ENCODE measurements at places on chromosomes 4 and X.

DNA sequence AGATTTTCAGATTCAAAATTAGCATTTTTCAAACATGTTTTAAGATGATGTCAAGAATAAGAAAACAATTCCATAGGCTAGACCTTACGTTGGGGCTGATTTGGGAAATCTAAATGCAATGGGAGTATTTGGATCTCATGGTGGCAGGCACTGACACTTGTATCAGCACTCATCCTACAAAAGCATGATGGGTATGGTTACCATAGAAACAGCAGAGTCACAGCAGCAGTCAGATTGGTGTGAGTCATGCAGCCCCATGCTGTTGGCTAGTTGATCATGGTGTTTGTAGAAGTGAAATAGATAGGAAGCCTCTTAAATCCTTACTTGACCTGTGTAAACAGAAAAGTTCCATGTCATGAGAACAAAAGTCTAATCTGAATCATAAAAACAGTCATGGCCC is 1637.3 kb upstream of the PABPC4L start:
- DNase-seq: no peak

DNA sequence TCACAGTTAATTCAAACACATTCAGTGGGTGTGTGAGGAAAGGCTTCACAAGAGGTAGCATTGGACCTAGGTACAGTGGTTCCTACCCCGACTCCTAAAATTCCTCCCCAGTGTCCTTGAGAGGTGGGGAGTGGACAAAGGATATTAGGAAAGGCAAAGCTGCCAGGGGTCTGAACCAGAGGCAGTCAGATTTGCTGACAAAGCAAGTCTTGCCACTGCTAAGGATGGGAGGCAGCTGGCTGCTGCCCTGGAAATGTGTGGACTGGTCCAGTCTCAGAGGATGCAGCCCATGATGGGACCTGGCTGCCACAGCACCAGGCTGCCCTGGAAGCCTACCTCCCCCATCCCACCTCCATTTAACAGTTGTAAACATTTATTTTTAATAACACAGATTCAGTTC is 4.1 kb upstream of the PHF8 start:
- DNase-seq: no peak

DNA sequence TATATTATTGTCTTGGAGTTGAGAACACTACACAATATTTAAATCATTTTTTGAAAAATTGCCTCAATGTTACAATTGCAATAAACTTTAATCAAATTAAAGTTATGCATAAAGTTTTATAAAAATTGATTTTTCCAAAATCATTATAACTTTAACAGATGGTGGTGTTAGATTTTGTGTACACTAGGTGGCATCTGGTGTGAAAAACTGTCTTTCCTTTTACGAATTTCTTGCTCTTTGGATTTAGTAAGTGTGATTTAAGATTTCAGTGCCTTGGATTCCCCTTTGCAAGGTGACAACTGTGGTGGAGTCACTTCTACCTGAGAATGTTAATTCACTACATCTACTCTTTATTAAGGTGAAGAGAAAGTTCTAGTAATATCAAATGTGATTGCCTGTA is 91.6 kb downstream of the AREG start:
- DNase-seq: no peak

GRCh38 chrX:1614927-1615326 is at the start of gene ASMT:
Gene ASMT (plus strand): TSS chrX:1615059. CDS start chrX:1615200, 141 bp downstream.
- DNase-seq: no peak

DNA sequence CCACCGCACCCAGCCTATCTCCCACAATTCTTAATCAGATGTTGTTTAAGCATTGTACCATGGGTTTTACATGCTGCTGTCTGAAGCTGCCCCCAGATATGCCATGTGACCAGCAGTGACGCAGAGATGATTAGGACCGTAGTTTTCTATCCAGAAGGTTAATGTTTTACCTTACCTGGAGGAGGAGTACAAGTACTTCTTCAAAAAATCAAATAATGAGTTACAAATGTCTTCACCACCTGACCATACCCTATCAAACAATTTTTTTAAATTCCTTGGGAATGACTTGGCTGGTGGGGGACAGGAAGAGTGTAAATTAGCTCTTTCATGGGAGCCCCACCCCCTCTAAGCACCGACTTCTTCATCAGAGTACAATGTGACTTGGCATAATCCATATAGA is 16.2 kb upstream of the SGMS2 start:
- DNase-seq: no peak

DNA sequence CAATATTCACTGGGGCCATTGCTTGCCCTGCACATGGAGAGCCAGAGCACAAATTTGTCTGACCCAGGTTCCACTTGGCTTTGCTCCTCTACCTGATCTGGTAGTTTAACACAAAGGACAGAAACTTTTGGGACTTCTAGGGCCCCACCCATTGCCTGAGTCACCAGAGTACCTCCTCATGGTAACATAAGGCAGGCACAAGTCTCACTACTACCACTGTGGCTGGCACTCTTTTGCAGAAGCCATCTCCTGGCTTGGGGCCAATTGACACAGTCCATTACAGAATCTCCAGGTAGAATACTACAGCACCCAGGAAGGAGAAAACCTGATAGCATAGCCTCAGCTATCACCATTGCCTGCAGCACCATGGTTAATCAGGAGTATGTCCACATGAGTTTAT is 52.6 kb upstream of the NAP1L2 start:
- no peak for DNase-seq

DNA sequence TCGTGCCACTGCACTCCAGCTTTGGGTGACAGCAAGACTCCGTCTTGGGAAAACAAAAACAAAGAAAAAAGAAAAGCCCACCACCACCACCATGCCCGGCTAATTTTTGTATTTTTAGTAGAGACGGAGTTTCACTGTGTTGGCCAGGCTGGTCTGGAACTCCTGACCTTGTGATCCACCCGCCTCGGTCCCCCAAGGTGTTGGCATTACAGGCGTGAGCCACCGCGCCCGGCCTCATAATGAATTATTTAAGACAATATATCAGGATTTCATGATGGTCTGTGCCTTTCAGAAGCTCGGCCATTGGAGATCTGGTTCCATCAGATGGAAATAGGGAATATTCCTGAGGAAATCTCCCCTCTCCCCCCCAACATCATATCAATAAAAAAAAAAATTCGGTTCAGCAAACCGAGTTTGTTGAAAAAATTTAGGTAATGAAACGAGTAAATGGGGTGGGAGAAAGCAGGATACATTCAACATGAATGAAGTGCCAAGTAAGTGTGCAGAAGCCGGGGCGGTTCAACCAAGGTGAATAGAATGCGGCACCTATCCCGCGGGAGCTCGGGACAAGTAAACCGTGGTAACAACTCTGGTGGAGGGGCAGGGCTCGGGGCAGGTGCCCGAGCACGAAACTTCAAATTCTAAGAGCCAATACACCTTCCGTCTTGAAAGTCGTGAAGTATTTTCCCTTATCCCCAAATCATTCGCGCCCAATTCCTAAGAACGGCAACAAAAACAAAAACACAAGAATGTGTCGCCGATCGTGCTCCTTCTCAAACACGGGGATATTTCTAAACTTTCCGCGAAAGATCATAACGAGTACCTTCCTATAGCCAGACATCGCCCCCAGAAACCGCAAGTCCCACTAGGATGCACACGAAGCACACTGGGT is 773 bp upstream of the TXLNG start:
- no peak for DNase-seq

GRCh38 chr4:23884261-23884660 is 5.6 kb downstream of the PPARGC1A start:
- DNase-seq: no peak

GRCh38 chr4:71006203-71006907 is 12.9 kb downstream of the DCK start:
- no peak for DNase-seq

DNA sequence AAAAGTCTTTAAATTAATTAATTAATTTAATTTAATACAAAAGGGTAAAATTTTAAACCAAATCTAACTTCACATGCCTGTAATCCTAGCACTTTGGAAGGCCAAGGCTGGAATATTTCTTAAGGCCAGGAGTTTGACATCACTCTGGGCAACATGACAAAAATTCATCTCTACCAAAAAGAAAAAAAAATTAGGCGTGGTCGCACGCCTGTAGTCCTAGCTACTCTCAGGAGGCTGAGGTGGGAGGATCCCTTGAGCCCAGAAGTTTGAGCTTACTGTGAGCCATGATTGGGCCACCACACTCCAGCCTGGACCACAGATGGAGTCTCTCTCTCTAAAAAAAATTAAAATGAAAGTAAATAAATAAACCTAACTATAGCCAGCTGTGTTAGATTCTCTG is 39.2 kb upstream of the ANTXR2 start:
- no peak for DNase-seq

- DNase-seq: no peak
Observed at GRCh38 chrX:110086916-110087484, 84.1 kb downstream of the TMEM164 start.

GRCh38 chr4:151418385-151418784 is 9.4 kb downstream of the FHIP1A start:
- DNase-seq: no peak

DNA sequence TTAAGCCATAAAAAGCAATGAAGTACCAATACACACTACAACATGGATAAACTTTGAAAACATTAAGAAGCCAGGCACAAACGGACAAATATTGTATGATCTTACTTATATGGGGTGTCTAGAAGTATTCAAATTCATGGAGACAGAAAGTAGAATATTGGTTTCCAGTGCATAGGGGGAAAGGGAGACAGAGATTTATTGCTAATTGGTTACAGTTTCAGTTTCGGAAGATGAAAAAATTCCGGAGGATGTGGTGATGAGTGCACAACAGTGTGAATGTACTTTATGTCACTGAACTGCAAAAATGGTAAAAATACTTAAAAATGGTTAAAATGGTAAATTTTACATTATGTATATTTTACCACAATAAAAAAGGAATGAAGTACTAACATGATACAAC is 5.1 kb upstream of the PRDX4 start:
- DNase-seq: no peak

- DNase-seq: no peak
Observed at GRCh38 chr4:174553828-174554227, 31.5 kb upstream of the HPGD start.

GRCh38 chr4:144649646-144650045 is 3.7 kb downstream of the HHIP start:
- DNase-seq: no peak

DNA sequence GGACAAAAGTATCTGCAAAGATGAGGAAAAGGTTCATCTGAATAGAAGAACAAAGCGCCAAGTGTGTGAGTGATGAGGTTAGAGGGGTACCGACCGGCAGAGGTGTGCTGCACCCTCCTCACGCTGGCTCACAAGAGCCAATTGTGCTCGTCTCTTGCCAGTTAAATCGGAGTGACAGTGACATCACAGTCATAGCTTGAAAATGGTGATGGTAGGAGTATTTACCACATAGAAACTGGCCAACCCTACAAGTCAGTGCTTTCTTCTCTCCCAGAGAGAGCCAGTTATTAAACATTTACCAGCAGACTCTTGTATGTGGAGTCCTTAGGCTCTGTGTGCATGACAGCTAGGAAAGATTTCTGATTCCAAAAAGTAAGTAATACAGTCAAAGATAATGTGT is 32.4 kb downstream of the CLDN22 start:
- no peak for DNase-seq

GRCh38 chr4:20512033-20512792 is 188.0 kb upstream of the PACRGL start:
- DNase-seq: no peak

- no peak for DNase-seq
Observed at GRCh38 chr4:137390707-137391106, 141.6 kb downstream of the PCDH18 start.

DNA sequence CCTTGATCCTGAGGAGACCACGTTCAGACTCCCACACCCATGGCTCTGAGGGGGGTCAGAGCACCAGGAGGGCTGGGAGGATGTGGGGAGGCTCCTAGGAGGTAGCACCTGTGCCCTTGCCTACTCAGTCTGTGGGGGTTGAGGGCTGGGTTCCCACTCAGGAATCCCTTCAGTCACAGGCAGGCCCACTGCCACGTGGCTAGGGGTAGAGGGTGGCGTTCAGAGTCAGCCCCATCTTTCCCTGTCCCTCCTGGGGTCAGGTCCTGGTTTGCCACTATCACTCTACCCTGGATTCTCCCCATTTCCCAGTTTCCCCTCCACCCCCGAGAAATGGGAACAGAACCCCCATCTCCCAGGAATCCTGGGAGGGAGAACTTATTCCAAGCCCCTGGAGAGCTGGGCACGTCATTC is 111.3 kb downstream of the PSAPL1 start:
- no peak for DNase-seq

- DNase-seq: peak; percentile 24
Observed at GRCh38 chrX:45851434-45851991, 650.8 kb upstream of the DIPK2B start.

DNA sequence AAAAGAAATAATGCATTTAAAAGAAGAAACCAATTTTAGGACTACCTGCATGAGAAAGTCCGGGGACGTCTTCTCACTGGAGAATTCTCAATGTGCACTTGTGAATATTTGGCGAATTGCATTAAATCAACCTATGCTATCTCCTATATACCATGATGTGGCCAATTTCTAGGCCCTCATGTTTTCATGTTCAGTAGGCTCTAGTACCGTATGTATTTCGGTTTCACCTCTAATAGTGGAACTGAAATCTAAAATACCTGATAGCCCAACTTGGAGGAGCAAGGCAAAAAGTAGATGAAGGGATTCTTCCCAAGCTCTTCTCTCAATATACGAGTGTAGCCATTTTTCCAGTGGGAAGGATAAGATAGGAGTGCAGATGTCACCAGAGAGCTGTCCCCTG is 11.4 kb upstream of the FGF2 start:
- no peak for DNase-seq

DNA sequence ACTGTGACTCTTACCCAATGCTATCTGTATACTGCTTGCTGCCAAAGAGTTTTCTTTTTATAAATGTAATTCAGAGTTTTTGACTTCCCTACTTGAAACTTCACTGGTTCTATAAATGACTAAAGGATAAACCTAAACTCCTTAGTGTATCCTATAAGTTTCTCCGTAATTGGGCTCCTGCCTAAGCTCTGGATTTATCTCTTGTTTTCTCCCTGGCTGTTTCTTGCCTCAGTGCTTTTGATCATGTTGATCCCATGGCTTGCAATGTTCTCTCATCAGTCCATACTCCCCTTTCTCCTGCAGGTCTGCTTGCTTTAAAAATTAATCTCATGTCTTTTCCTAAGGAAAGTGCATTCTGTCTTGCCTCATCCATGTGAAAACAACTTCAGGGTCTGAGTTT is 1543.1 kb upstream of the IGFBP7 start:
- DNase-seq: no peak

- DNase-seq: no peak
Observed at GRCh38 chrX:155761185-155761584, 120.0 kb upstream of the VAMP7 start.

All from CD4-positive, alpha-beta T cell treated with Interferon gamma for 1 hour (primary cell).